ENCODE measurements at places on chromosomes 11 and 22.

DNA sequence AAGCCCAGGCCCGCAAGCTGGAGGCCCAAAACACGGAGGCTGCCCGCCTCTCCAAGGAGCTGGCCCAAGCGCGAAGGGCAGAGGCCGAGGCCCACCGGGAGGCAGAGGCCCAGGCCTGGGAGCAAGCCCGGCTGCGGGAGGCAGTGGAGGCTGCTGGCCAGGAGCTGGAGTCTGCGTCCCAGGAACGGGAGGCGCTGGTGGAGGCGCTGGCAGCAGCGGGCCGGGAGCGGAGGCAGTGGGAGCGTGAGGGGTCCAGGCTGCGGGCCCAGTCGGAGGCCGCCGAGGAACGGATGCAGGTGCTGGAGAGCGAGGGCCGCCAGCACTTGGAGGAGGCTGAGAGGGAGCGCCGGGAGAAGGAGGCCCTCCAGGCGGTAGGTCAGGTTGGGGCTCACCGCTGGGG lies 4.8 kb downstream of the CCDC88B start:
- DNase-seq = no peak

DNA sequence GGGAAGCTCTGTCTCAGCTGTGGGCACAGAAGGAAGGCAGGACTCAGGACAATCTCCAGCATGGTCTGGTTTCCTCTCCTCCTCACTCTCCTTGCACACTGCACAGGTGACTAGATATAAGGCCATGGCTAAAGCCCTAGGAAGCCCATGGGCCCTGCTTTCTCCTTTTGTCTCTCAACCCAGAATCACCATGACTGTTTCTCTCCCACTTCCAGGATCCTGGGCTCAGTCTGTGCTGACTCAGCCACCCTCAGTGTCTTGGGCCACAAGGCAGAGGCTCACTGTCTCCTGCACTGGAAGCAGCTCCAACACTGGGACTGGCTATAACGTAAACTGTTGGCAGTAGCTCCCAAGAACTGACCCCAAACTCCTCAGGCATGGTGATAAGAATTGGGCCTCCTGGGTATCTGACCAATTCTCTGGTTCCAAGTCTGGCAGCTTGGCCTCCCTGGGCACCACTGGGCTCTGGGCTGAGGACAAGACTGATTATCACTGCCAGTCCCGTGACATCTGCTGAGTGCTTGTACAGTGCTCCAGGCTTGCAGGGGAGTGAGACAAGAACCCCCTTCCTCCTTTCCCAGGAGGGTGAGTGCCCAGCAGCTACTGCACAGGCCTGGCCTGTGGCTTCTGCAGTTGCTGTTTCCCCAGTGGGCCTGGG lies 104.0 kb upstream of the TOP3B start:
- no peak for DNase-seq

GRCh38 chr11:123217897-123218296 lies 22.8 kb upstream of the CLMP start:
- no peak for DNase-seq

- no peak for DNase-seq
These were observed 61.4 kb downstream of the TP53I11 start for GRCh38 chr11:44889266-44889665.

DNA sequence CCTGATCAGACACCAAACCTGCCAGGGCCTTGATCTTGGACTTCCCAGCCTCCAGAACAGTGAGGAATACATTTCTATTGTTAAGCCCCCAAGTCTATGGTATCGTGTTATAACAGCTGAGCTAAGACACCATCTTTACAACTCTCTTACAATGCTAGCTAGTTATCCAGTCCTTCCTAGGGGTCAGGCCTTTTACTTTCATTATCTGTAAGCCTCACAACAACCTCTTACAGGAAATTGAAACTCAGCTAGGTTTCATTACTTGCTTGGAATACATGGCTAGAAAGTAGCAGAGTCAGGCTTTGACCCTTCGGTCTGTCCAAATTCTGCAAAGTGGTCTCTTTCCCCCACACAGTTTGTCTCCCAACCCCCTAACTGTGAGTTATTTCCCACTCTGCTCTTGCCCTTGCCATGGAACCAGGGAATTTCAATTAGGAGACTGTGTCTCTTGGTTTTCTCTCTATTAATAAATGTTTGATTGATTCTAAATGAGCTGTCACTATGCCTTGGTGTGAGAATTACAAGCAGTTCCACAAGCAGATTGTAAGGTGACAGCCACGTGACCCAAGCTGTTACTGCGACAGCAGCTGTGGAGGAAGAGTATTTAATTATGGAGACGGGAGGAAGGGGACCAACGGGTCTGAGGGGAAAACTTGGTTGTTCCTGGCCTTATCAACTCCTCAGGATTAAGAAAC lies 38.4 kb upstream of the CLMP start:
- DNase-seq = no peak

GRCh38 chr11:93822359-93822758 lies 28.1 kb downstream of the VSTM5 start:
- DNase-seq = no peak

- no peak for DNase-seq
These were observed 34.7 kb downstream of the CTTN start for GRCh38 chr11:70433038-70433437.

GRCh38 chr11:69934861-69935494 lies 115.8 kb upstream of the FGF3 start:
- DNase-seq = no peak

DNA sequence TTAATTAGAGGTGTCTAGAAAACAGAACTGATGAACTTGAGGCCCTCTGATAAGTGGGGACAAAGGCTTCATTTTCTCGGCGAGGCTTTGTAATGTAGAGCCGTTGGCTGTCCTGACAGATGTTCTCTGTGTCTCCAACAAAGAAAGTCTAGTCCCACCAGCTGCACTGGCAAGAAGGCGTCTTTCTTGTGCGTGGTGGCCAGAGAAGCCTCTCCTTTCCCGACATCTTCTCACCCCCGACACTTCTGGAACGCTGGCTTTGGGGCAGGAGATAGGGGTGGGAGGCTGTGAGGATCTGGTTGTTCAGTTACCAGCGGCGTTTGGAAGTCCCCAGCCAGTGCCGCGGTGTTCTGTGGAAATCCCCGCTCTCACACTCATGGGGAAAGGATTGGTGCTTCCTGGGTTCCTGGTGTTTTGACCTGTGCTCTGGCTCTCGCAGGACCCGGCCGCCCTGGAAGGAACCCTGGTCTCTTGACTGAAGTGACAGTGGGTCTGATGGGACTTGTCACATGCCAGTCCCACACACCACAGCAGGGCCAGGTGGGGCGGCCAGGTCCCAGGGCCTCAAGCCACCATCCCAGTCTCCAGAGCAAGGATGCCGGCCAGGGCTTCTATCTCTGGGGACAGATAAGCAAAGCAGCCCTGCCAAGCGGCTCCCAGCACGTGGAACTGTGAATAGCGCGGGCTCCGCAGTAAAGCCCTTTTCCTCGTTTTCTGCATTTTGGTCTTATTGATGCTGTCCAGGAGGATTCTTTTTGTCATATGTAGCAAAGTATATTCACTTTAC lies 23.2 kb downstream of the FADS2 start:
- DNase-seq = no peak

- DNase-seq = no peak
These were observed 53.4 kb downstream of the LIF start for GRCh38 chr22:30193031-30193775.

GRCh38 chr11:26860895-26861294 lies 133.0 kb upstream of the FIBIN start:
- no peak for DNase-seq

Data from effector memory CD4-positive, alpha-beta T cell (primary cell).